ENCODE measurements at places on chromosomes 7 and 10.

GRCh38 chr7:116576350-116577319 is 51.8 kb downstream of the CAV1 start:
- DNase-seq: peak; percentile 65

DNA sequence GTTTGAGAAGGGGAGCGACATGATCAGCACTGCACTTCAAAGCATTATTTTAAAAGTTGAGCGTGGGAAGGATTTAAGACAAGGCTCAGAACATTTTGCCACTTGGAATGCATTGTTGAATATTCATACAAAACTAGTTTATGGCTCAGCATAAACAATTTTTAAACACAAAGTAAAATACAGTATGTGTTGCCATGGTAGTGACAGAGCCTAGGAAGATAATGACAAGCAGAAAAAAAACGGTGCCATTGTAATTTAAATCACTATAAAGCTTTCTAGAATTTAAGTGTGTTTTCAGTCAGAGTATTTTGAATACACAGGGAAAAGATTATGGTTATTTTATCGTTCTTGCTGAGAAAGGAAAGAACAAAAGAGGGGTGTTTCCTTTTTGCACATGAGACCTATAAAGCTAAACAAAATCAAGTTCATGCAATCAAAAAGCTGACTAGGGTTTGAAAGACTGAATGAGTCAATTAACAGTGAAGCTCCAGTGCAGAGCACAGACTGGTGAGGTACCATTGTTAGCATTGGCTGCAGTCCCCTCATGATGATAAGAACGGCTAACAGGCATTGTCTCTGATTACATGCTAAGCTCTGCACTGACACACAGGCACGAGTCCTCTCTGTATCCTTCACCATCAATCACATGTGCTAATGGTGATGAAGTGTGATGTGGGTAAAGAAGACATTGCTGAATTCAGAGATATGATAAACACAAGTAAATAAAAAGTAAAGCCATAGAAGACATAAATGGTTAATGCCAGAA is 181.9 kb upstream of the VSTM2A start:
- no peak for DNase-seq

DNA sequence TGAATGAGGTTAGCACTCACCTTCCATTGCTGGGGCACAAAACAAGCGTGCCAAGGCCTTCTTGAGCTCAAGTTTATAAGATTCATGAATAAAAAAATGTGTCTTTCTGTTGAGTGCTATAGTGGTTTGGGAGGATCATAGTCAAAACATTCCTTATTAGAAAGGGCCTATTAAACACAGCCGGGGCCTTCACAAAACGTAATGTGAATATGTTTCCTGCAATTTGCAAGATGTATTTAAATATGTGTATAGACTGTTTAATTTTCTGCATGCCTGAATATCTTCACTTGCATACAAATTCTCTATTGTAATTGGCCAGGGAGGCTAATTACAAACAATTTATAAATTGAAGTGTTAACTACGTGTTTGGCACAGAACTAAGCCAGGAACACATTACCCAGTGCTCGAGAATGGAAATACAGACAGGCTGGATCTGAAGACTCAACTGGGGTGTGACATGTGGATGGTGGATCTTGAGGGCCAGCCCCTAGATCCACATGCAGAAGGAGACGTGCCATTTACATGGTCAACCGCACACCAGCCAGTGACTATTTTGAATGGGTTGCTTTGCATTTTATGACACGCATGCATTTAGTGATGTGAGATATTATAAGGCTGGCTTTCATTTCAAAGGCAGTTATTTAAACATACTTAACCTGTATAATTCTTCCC is 31.3 kb downstream of the LYZL2 start:
- DNase-seq: no peak

DNA sequence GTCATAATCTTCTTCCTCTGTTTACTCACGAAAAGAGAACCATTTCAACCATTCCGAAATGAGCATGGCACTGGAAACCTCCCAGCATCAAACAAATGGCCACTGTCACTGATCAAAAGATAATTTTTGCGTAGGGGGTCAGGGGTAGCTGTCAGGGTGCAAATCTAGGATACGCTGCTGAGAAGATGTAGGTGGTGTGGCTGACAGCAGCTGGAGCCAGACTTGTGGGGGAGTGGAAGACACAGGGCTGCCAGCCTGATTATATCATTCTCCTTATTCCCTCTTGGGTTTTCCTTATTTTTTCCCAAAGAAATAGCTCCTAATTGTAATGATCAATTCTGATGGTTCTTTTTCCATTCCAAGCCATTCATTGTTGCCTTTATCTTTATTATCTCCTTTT is 266.1 kb downstream of the SORCS1 start:
- no peak for DNase-seq

DNA sequence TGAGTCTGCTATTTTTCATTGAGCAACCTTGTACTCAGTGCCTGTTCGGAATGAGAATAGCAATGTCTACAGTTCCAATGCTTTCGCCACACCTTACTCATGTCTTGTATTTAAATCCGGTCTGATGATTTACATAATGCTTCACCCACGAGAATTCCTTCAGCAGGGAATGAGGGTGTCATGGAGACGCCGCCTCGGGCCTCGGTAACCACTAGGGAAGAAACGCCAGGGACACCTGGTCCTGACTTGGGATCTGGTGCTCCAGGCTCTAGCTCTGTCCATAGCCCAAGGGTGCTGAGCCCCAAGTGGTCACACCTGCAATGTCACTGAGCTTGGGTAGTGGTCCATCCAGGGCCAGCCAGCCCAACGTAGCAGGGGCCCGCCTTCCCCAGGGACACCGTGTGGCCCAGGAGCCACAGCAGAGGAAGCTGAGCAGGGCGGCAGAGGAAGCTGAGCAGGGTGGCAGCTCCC is 37.4 kb downstream of the PRKAG2 start:
- DNase-seq: no peak

DNA sequence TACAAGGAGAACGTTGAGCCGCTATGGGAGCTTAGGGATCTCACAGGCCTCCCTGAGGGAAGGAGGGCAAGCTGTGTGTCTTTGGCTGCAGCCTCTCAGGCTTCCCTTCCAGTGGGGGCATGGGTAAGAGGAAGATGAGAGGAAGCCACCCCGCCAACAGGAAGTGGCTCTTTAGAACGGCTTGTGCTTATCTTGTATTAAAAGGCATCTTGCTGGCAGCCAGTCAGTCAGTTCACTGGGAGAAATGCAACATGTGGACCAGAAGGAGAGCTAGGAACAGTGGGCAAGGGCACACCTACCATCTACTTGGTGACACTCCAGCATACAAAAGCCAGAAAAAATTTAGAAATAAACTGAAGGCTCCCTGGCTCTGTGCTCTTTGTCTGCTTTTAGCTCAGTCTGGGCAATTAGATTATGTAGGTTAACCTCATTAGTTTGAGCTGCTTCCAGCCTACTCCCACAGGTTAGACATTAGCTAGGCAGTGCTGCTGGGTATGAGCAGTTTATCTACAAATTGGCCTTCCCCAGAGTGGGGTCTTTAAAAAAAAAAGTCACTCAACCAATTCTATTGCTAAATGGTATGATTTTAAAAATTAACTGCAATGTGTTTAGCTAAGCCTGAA is 595.9 kb downstream of the KCNMA1 start:
- DNase-seq: no peak

GRCh38 chr10:31700181-31700611 is 228.4 kb downstream of the ARHGAP12 start:
- DNase-seq: no peak

DNA sequence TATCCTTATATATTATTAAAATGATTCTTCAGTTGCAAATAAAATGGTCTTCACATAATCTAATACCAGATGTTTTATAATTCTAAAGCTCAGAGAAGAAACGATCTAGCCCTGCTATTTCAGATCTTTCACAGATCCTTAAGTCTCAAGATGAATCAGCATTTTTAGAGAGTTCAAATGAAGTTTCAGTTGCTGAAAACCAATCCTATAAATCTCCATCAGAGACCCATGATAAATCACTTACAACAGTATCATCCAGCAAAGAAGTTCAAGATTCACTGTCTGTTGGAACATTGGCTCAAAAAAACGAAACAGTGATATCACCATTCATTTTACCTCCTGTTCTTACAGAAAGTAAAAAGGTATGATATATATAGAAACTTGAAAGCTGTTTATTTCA is 137.0 kb downstream of the CCDC7 start:
- no peak for DNase-seq

DNA sequence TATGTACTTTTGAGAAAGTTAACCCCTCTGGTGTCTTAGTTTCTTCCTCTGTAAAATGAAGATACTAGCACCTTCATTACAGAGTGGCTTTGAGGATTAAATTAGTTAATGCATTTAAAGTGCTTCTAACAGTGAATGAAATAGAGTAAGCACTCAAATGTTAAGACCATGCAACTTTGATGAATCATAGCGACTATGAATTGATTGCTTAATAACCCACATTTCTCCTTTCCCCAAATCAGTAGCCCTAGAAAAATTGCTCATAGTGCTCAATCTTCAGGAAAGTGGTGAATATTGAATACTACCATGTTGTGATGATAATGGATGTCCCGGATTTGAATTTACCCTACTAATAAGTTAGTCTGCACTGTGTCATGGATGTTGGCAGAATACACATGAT is 48.1 kb downstream of the CD36 start:
- no peak for DNase-seq

GRCh38 chr10:19638182-19638895 is 177.9 kb upstream of the PLXDC2 start:
- peak; percentile 71 for DNase-seq

DNA sequence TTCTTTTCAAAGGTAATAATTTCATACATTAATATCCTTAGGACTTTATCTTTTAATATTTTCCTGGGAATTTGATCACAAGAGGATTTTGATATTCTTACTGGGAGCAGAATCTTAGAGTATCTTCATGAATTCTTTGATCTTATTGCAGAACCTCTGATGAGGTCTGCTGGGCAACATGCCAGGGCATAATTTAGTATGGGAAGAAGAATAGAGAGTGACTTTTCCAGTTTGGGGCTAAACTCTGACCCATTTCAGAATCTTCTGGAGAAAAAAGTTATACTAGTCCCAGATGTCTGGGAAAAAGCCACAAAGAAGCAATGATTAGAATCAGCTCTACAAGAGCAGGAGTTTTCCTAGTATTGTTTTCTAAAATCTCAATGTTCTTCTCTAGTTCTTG is 28.0 kb upstream of the RSU1 start:
- DNase-seq: no peak

DNA sequence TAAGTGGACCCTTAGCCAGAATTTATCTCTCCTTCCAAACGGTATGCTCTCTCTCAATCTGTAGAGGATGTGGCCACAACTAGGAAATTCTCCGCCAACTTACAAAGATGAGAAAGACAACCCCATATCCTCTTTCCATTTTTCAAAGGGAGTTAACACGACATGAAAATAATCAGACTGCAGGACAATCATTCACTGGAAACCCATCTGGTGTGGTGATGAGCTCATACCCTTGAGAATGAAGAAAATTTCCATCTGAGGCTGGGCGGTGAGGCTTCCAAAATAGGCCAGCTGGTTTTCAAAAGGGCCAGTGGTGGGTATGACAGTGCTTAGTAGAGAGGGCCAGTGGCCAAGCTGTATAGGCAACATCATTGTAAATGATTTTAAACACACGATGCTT is 369.6 kb downstream of the FRMD4A start:
- no peak for DNase-seq

- DNase-seq: no peak
Measured at GRCh38 chr7:43201912-43202311, 89.5 kb downstream of the HECW1 start.

GRCh38 chr7:22377703-22378102 is 20.7 kb upstream of the RAPGEF5 start:
- DNase-seq: no peak

DNA sequence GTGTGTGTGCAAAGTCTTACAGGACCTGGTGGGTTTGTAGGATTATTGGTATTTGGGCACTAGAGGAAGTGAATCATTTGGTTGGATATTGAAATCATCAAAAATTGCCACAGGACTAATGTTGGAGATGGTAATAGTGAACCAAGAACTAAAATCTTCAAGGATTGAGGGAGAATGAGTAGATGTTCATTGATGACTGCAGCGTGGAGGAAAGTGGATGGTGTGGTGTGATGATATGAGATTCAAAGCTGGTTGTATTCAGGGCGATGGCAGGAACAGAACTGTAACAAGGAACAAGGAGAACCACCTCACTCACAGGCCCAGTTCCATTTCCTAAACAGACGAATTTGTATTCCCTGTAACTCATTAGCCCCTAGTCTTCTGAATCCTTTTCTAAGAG is 90.3 kb downstream of the TRIM24 start:
- DNase-seq: no peak

- DNase-seq: no peak
Measured at GRCh38 chr7:50793120-50793946, 10.6 kb upstream of the GRB10 start.

DNA sequence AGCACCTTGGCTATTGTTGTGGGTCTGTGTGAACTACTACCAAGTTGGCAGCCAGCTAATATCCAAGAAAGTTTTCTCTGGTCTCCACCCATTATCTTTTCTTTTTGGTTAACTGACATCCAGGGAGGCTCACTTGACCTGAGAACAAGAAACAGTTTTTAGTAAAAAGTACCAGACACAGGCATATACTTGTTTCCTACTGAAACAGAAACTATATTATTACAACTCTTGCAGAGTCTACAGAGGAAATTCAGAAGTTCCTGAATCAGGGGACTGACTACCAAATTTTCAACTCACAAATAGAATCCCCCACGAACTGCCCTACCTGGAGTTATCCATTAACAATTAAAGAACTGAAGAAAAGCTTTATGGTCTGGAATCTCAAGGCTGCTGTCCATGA is 168.9 kb downstream of the KCND2 start:
- no peak for DNase-seq

DNA sequence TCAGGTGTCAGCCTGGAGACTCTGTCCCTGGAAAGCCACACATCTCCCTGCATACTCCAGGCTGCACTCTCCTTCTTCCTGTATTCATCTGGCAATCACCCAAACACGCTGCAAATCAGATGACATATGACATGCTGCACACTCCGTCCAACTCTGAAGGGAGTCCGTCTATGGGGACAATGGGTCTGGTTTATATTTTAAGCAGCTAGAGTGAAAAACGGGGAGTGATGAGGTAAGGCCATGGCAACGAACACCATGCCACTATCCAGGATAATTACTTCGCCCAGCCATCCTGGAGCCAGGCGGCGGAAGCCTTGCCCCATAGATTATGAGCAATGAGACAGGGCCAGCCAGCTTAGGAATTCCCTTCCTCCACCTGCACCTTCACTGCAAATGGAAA is 140.1 kb downstream of the PLXNA4 start:
- DNase-seq: no peak

DNA sequence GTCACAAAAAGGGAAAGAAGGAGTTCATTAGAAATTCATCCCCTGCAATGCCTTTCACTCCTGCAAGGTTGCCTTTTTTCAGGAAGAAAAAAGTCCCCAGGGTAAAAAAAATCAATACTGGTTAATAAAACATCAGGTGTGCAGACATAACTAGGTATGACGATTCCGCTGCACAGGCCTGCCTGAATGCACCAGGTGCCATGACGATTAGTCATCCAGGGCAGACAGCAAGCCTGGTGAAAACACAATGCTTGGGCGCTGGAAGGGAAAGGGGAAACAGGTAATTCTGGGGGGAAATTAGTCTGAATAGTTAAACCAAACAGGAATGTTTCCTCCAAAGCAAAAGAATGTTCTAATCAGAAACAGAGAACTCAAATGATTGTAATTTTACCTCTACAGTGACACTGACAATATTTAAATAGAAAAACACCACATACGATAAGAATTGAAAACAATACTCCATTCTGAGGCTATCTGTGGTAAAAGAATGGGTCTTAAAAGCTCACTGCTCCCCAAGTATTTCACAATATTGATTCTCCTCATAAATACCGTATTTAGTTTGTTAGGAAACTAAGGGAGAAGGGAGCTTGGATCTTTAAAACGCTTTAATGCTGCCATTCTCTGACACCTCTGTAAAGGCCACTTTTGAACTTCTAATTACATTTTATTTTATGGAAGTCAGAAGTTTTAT is 45.2 kb downstream of the VPS41 start:
- no peak for DNase-seq

Data from retinal pigment epithelial cell (primary cell).